ENCODE measurements at places on chromosomes 11 and 22.

GRCh38 chr11:9726321-9727022, 62.6 kb downstream of the SWAP70 start:
- DNase-seq, result peak; percentile 49

DNA sequence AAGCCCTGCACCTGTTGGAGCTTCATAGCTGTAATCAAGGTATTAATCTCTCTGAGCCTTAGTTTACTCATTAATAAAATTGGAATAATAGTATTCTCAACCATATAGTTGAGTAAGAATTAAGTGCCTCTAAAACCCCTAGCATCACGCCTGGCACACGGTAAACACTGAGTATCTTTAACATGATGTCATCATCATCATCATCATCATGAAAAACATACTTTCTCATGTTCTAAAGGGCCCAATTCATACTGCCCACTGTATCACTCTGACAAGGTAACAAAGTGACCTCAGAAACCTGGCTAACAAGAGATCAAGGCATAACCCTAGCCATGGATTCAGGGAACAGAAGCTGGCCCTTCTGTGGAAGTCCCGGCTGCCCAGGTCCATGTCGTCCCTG, 58.4 kb downstream of the KIRREL3 start:
- DNase-seq, result no peak

- DNase-seq, result no peak
Observed at GRCh38 chr11:21470521-21470920, 722.4 kb upstream of the ANO5 start.

GRCh38 chr22:44684506-44685383, 17.3 kb upstream of the PRR5 start:
- DNase-seq, result peak; percentile 77

- DNase-seq, result no peak
Observed at GRCh38 chr11:3014057-3014938, 22.2 kb upstream of the NAP1L4 start.

GRCh38 chr11:88353386-88353785, 15.8 kb upstream of the CTSC start:
- DNase-seq, result no peak

DNA sequence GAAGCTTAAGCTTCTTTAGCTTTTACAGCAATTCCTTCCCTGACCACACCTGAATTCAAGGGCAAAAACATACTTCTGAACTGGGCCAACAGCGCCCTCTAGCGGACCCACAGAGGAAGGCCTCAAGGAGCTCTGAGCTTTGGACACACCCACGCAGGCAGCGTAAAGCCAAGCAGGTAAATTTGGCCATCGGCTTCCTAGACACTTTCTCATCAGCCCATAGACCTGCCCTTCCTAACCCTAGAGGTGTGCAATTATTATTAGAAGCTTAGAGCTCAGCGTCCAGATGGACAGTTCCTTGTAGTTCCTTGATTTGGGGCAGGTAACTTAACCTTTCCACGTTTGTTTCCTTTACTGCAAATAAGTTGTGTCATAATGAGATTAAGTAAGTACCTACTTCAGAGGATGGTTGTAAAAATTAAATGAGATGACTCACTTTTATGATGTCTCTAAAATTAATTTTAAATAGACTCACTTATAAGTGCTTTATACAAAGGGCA, 25.7 kb upstream of the HMGXB4 start:
- peak; percentile 20 for DNase-seq

DNA sequence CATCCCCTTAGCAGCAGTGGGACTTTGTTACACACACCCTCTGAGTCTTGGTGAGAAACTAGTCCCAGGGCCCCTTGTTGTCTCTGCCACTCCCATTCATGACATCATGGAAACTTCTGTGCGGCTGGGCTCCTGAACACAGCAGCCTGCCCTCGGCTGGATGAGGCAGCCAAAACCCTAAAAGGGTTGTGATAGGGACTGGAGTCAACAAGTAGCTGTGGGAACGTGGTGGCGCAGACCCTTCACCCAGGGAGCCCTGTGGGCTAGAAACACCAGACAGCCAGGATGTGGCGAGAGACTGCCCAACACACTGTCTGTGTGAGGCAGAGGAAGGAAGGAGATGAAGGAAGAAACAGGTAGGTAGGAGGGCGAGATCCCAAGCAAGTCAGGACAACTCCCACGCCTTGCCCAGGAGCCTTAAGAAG, 3.9 kb downstream of the CD3D start:
- DNase-seq, result no peak

DNA sequence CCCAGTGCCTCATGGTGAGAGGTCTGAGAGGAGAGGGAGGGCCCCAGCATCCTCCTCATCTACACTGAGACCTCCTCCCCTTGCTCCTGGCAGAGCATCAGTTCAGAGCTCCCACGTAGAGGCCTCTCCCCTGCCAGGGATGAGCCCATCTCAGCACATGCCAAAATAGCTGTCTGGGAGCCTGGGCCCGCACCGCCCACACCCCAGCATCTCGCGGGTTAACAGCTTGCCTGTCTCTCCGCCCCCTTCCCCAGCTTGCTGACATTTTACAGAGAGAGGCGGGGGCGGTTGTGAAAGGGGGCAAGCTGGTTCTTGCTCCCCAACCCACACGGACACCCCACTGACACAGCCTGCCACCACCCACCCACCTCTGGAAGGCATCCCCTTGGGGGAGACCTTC, 6.4 kb downstream of the DGKZ start:
- DNase-seq, result no peak

DNA sequence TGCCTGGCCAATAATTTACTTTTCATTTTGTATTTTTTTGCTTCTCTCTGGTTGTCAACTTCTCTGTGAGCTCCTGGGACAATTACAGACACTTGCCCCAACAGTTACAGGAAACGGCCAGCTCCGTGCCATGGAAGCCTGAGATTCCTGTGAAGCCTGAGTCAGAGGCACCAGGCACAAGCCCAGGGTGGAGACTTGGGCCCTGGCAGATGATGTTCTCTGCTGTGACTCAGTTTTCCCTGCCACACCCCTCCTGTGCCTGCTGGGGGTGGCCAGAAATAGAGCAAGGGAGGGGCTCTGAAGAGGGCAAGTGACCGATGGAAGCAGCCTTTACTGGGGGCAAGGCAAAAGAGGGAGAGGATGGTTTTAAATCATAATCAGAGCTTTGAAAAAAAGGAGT, 4.9 kb downstream of the ATP5MGL start:
- peak; percentile 74 for DNase-seq

Measured in NCI-H226 (cell line).